ENCODE measurements at places on chromosomes 12 and 14.

DNA sequence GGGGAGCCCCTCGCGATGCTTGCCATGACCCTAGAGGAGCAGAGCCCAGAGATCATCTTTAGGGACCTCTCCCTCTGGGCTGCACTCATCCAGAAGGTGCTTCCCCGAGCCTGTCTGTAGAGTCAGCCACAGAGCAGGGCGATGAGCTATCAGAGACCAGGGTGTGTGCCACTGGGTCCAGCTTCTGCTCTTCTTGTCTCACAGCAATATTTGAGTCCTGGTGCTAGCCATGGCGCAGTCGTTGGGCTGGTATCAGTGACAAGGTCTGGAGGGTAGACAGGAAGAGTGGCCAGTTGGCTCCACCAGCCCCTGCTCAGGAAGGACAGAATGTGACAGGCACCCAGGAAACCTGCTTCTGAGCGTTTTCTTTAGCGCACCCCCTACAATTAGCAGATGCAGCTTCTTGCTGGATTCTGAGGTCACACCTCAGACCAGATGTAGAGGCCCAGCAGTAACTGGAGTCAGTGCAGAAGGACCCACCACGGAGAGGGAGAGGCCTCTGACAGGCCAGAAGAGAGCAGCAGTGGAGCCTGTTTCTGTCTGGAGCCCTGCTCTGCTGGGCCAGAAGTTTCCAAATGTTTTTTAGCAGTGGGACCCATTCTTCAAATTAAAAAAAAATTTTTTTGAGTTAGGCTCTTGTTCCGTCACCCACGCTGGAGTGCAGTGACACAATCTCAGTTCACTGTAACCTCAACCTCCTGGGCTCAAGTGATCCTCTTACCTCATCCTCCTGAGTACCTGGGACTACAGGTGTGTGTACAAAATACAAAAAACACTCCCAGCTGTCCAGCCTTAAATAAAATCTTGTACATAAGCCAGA is 23.7 kb downstream of the ANKRD9 start:
- no peak for DNase-seq

DNA sequence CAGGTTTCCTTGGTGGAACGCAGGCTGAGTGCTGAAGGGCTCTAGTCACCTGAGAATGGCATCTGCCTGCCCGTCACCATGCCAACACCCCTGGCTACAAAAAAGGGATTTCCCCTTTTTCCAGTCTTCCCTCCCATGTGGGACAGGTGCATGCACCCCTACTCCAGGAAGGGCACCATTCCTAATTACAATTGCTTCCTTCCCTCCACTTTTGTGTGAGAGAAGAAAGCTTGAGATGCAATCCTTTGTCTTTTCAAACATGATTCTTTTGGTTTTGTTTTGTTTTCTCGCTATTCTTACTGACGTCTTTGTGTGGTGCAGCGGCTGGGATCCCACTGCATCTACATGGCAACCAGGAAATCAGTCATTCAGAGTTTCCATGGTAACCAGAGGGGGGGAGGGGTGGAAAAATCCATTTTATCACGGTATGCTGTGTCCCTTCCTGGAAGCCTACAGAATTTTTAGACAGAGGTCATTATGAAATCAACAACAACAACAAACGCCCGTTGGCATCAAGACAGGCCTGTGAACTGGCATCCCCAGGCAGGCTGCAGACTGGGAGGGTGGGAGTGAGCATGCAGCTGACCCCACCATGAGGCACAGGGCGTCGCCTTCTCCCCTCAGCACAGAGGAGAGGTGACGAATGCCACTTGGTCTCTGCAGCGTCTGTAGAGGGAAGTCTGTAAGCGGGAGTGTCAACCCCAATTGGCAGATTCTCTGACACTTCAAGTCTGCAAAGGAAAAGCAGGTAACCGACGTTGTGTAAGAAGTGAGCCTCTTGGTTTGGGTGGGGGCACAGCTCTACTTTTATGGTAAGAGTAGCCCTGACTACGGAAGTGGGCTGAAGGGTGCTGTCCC is 13.6 kb upstream of the GNG2 start:
- DNase-seq: no peak

GRCh38 chr14:105481886-105482457 is 4.7 kb upstream of the CRIP1 start:
- DNase-seq: peak; percentile 89

GRCh38 chr12:57754411-57755193 is at the start of gene MARCHF9:
Gene MARCHF9, plus strand, starts transcription at chr12:57755103. Its CDS starts 426 bp downstream, at chr12:57755529.
- no peak for DNase-seq

DNA sequence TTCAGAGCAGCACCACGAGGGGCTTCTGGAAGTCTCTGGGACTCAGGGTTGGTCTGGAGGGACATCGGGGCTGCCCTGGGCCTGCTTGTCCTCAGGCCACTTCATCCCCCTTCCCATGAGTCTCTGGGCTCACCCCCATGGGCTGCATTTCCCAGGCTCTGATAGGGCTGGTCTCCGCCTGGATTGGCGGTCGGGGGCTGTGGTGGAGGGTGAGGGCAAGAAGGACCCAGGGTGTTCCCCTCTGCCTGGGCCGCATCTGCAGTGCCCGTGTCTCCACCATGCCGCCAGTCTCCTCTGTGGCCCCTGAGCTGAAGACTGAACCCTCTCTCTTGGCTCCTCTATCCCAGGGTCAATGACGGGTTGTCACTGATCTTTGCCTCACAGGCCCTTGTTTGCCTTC is 242.1 kb downstream of the ADGRD1 start:
- no peak for DNase-seq

DNA sequence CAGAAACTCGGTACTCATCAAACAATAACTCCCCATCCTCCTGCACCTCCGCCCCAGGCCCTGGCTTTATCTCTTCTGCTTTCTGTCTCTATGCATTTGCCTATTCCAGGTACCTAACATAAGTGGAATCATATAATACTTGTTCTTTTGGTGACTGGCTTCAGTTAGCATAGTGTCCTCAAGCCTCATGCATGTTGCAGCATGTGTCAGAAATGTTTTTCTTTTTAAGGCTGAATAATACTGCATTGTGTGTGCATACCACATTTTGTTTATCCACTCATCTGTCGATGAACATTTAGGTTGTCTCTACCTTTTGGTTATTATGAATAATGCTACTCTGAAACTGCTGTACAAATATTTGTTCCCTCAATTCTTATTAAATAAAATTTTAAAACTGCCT is 117.1 kb downstream of the KICS2 start:
- no peak for DNase-seq

- DNase-seq: no peak
Observed at GRCh38 chr12:122886851-122887818, 8.8 kb downstream of the VPS37B start.

DNA sequence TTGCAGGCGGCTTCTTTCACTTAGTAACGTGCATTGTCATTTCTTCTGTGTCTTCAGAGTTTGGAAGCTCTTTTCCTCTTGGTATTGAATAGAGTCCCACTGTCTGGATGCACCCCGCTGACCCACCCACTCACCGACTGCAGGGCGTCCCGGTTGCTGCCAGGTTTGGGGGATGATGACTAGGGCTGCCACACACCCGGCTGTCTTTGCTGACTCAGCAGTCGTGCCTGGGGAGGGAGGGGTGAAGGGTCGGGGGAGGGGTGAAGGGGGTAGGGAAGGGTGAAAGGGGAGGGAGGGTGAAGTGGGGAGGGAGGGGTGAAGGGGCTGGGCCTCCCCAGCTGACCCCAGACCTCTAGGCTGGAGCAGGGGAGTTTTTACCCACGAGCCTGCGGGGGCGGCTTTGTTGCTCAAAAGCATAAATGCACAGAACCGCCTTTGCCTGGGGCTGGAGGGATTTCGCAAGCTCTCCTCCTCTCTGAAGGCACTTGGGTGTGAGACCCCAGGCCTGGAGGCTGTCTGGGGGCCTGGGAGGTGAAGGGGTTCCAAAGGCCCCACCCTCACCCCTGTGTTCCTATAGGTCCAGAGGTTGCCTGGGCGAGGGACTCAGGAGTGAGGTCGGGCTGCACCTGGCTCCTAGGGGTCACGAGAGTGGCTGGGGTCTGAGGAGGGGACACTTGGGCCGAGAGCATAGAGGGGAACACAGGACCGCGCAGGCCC is 31.3 kb upstream of the ULK1 start:
- no peak for DNase-seq

- DNase-seq: no peak
Observed at GRCh38 chr12:4052691-4053090, 179.5 kb upstream of the PARP11 start.

DNA sequence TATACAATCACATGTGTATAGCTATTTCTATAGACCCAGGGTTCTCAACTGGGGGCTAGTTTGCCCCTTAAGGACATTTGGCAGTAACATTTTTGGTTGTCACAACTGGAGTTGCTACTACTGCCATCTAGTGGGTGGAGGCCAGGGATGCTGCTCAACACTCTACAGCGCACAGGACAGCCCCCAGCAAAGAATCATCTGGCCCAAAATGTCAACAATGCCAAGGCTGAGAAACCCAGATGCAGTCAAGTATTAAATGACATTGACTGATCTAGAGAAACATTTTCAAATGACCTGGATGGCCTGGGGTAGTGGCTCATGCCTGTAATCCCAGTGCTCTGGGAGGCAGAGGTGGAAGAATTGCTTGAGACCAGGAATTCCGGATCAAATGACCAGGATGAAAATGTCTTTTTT is 5.8 kb downstream of the WSB2 start:
- no peak for DNase-seq

DNA sequence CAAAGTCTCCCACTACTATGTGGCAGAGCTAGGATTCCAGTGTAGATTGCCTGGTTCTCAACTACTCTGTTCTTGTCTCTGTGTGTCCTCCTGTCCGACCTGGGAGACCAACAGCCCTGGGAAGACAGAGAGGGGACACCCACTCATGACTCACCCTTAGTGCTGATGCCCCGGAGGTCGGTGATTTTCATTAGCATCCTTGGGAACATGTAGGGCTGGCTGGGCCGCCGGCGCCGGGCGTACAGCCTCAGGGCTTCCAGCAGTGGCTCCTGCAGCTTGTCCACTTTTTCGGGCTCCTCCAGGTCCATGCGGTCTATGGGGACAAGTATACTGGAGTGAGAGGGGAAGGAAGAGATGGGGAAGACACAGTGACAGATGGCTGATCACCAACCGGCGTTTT is 5.9 kb upstream of the ITGB7 start:
- no peak for DNase-seq

- DNase-seq: no peak
Observed at GRCh38 chr14:28975084-28975483, 208.5 kb downstream of the FOXG1 start.

DNA sequence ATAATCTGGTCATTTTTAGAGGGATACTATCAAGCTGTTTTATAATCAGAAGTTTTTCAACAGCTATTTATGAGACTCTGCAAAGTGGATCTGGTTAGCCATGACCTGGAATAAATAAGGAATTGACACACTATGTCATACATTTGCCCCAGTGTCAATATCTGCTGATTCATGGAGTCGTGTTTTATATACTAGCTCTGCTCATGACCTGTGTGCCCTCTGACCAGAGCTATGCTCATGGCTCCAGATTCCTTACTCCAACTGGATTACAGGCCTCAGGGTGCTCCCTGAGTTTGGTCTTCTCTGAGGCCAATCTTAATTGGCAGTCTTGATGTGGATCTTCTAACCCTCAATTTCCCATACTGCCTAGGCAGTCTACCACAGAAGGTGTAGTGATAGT is 141.1 kb downstream of the FOXA1 start:
- no peak for DNase-seq

- no peak for DNase-seq
Observed at GRCh38 chr14:23183158-23183470, 346 bp downstream of the SLC7A8 start.

GRCh38 chr14:101491841-101492240 is 69.5 kb upstream of the DIO3 start:
- DNase-seq: no peak

GRCh38 chr12:10645910-10646309 is 27.9 kb downstream of the STYK1 start:
- DNase-seq: no peak

DNA sequence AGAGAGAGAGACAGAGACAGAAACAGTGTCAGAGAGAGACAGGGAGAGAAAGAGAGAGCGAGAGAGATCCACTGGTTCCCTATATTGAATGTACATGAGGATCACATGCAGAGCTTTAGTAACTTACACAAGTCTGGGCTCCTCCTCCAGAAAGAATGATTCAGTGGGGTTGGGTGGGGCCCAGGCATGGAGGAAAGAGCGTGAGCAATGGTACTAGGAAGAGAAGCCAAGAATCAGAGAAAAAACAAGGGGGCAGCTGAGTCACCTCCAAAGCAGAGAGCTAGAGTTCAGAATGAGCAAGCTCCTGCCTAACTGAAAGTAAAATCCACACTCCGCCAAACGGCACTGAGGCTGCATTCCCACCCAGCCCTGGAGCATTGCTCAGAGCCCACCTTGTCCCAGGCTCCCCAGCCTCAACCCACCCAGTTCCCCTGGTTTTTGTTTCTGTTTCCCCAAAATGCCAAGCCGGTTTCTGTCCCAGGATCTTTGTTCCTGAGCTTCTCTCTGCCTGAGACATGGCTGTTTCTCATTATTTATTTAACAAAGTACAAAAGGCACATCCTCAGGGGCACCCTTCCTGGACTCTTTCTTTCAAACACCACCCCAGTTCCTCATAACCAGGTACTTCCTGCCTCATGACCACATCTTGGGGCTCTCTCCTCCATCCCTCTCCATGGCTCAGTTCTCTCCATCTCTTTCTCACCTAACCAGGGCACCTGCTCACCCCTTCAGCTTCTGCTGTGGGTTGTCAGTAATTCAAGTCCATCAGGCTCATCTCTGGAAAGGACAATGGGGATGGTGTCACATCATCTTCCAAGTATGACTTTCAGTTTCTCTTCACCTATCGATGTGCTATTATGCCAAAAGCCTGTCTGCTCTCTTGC is 670.3 kb upstream of the TBX3 start:
- peak; percentile 90 for DNase-seq

GRCh38 chr12:70652451-70652850 is 15.2 kb upstream of the PTPRB start:
- no peak for DNase-seq

DNA sequence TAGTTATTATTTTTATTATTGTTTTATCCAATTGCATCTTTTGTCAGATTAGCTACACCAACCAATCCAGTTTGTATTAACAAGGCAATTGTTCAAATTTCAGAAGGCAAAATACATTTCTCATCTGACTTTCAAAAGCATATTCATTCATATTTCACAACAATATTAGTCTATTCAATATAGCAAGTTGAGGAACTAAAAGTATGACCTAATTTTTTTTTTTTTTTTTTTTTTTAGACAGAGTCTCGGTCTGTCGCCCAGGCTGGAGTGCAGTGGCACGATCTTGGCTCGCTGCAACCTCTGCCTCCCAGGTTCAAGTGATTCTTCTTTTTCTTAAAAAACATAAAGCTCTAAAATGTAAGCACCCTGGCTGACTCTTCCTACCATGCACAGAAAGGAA is 17.3 kb downstream of the COX14 start:
- DNase-seq: no peak

- peak; percentile 60 for DNase-seq
Observed at GRCh38 chr12:31578632-31579031, 12.3 kb downstream of the DENND5B start.

DNA sequence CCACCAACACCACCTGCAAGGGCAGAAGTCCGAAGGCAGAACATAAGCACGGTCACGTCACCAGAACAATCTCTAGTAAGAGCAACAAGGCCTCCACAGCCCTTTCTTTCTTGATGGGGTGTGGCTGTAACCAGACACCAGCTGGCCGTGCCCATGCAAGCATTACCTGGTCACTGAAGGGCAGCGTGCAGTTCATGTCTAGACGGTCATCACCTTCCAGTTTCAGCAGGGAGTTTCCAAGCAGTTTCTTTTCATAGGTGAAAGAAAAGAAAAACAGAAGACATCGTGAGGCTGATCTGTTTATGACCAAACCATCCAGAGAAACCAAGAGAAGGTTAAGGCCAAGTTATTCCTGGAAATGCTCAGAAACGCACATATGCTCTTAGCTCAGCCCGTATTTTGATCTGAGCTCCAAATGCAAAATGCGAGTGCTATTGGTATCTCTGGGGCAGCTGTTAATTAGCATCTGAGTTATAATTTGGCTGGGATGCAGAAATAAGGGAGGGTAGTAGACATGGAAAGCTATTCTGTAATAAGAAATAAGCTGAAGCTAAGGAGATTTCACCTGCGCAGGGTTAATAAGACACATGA is 42.5 kb downstream of the PRKAB1 start:
- DNase-seq: no peak
